Kidney glomerular epithelial cell (primary cell): ENCODE measurements at places on chromosomes 1 and 21.
A peak's percentile ranks its signal among the peaks of the same experiment; 100 is the strongest.

DNA sequence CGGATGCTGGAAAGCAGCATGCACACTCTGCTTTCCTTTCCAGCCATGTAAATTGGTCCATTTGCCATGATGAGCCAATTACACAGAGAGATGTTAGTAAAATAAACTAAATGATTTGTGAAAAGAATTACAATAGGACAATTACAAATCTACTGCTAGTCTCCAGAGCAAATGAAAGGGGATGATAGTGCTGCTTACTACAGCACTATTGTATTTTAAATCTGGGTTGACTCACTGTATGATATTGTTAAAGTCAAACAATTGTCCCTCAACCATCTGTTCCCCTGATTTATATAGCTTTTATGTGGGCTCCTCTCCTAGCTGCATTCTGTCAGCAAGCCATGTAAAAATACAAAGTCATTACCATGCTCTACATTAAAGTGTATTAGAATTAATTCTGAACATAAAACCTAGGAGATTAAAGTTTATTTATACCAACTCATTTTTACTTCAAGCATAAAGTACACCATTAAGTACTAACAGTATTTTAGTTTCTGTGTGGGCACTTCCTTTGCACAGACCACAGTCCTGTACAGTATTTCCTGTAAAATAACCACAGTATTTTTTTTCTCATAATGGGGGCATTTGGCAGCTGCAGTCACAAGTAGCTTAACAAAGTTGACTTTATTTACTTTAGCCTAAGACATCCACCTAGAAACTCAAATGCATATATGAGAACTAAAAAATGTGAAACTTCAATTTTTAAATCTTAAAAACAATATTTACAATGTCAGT, 135.8 kb downstream of the VAV3 start:
- no peak for DNase-seq

GRCh38 chr1:37807220-37807554, 403 bp upstream of the C1orf122 start:
- no peak for DNase-seq

GRCh38 chr1:95021119-95021518, 51.6 kb downstream of the ALG14 start:
- DNase-seq, result peak; percentile 16

- no peak for DNase-seq
Observed at GRCh38 chr21:41507521-41508414, at the start of gene TMPRSS2. TMPRSS2 (minus strand) TSS chr21:41508158; CDS start chr21:41498133, 10,025 bp downstream.

GRCh38 chr1:43439781-43440180, 13.9 kb downstream of the HYI start:
- no peak for DNase-seq

DNA sequence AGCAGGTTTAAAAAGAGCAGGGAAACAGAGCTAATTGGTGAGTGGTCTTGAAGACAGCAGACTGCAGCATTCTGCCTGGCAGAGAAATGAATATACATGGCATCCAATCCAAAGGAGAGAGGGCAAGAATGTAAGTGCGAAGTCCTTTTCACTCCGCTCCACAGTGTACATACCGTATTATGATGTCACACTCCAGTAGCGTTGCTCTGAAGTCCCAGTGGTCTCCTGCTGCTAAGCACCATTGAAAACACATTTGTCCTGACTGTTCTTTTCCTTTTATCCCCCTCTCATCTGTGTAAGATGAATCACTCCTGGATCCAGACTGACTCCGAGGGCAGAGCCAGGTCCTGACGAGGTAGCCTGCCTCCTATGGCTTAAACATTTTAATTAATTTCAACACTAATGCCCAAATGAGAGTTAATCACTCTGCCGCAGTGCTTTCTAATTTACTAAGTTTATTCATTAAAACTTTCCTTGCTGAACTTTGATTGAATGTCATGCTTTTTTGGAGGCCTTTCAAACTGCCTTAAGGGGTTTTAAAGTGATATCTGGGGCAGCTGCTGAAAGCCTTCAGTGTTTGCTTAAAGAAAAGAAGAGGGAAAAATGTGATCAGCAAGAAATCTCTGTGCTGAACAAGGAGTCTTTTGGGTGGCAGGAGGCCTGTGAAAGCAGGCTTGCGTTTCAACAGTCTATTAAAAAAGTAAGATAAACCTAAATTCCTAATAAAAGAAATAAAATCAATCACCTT, 227.2 kb downstream of the ATG4C start:
- no peak for DNase-seq

- DNase-seq, result peak; percentile 45
Observed at GRCh38 chr1:174976436-174977108, 23.2 kb upstream of the CACYBP start.
